Stimulated activated CD8-positive, alpha-beta memory T cell treated with anti-CD3 and anti-CD28 coated beads, Interleukin-4, amount 100 ng/mL, for 4 hours (primary cell): ENCODE measurements at places on chromosomes 7 and 10.

GRCh38 chr7:114659409-114660125 lies 245.0 kb downstream of the FOXP2 start:
- no peak for DNase-seq

DNA sequence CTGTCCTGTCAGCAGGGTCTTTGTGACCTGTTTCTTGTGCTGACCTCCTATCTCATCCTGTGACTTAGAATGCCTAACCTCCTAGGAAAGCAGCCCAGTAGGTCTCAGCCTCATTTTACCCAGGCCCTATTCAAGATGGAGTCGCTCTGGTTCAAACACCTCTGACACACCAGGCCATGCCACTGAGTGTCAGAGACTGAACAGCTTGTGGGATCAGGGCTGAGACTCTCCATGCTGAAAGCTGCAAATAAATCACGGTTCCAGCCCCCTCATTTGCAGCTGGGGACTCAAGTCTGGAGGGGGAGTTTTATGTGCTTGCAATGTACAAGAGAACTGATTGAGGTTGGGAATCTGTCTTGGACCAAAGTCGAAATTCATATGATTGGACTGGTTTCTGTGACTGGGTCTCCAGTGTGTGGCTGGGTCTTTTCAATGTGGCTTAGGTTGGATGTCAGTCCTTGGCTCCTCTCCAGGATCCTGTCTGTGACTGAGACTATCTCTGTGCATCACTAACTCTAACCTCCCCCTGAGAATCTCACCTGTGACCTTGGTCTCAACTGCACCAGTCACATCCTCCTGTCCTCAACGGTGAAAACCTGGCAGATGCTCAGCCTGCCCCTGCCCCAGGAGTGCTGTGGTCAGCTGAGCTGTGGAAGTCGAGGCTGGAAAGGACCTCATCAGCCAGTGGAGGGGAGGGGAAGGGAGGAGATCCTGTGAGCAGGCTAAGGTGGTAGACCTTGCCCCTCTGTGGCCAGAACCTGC lies 11.7 kb downstream of the PRF1 start:
- no peak for DNase-seq

DNA sequence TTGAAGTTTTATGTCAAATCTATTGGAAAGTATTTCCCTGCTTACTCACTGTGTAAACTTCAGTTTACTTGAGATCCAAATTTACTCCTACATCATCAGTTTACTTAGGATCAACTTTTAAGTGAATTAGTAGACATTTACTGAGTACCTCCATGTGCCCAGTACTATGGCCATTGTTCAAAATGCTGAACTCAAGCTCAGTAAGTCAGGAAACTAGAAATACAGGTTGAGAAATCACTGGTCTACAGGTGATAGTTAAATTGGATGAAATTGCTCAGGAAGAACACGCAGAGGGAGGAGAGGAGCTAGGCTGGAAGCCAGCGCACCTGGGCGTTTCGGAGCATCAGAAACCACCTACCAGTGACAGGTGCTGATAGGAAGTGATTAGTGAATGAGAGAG lies 25.5 kb upstream of the EBLN1 start:
- no peak for DNase-seq

GRCh38 chr10:71136036-71136721 lies 76.2 kb upstream of the UNC5B start:
- no peak for DNase-seq

- DNase-seq, result no peak
Measured at GRCh38 chr10:80540136-80540535, 2.4 kb downstream of the SH2D4B start.

- DNase-seq, result no peak
Measured at GRCh38 chr7:107201795-107202450, 33.1 kb downstream of the HBP1 start.

DNA sequence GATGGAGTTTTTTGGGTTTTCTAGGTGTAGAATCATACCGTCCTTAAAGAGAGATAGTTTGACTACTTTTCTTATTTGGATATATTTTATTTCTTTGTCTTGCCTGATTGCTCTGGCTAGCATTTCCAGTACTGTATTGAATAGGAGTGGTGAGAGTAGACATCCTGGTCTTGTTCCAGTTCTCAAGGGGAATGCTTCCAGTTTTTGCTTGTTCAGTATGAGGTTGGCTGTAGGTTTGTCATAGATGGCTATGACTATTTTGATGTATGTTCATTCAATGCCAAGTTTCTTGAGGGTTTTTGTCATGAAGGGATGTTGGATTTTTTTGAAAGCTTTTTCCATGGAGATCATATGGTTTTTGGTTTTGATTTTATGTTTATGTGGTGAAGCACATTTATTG lies 676.9 kb downstream of the SUGCT start:
- no peak for DNase-seq

DNA sequence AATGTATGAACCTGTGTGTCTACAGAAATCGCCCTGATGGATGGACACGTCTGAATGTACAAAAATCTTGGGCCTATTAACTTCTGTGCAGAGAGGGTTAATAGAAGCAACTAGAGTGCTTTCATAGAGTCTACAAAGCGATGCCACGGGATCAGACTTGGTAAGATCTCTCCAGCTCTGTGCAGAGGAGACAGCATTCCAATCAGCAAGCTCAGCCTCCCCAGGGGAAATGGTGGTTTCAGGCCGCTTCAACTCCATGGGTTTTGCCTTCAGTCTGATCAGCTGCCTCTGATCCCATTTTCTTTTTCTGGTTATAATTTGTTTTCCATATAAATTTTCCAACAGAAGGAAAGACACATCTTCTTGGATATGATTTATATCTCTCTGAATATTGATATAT lies 35.1 kb upstream of the COBL start:
- DNase-seq, result no peak

GRCh38 chr7:76403780-76404494 lies 5.6 kb downstream of the SSC4D start:
- DNase-seq, result no peak

GRCh38 chr10:5198386-5198785 lies 1.7 kb downstream of the AKR1C4 start:
- DNase-seq, result no peak

DNA sequence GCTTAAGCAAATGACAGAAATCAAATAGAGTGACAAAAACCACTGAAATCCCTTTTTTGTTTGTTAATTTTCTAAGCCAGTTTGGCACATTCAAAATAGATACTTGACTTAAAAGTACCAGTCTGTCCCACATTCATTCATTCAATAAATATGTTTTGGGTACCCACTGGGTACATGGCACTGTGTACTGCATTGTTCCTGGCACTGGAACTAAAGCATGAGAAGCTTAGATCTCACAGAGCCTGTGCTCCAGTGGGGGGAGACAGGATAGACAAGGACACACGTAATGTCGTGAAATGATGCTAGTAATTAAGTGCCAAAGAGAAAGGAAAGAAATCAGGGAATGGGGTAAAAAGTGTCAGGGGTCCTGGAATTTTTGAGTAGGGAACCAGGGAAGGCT lies 13.0 kb downstream of the MTURN start:
- no peak for DNase-seq

DNA sequence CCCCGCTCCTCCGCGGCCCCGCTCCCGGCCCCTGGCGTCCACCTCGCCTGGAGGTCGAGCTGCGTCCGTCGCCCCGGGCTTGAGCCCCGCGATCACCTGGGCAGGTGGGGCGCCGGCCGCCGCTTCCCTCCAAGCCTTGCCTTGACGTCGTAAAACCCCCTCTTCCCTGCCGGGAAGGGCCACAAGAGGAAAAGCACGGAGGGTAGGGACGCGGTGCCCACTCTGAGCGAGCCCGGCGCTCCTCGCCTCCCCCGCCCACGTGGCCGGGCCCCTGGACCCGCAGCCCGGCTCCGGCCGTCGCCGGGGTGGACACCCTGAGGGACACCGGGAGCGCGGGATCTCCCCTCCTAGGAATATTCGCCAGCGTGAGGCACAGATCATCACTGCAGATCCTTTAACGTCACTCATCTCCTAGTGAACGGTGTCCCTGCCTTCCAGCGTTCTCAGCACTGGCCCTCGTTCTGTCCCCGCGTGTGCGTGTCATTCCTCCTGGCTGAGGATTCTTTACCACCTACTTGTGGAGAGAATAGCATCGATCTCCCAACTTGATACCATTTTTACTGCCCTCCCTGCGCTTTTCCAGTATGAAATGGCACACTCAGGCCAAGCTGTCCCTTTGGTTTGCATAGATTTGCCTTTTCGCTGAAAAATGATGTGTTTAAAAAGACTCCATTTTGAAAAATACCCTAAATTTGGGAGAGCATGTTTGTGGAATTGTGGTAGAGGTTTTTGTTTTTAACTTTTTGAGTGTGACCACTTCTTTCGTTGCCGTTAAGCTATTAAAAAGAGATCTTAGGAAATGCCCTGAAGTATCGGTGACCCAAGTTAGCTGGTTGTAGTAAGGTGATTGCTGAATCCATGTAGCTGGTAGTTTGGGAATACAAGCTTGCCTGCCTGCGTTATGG lies 649 bp downstream of the ACTR3B start:
- DNase-seq, result no peak

GRCh38 chr7:95957510-95957909 lies 185.2 kb downstream of the DYNC1I1 start:
- no peak for DNase-seq

DNA sequence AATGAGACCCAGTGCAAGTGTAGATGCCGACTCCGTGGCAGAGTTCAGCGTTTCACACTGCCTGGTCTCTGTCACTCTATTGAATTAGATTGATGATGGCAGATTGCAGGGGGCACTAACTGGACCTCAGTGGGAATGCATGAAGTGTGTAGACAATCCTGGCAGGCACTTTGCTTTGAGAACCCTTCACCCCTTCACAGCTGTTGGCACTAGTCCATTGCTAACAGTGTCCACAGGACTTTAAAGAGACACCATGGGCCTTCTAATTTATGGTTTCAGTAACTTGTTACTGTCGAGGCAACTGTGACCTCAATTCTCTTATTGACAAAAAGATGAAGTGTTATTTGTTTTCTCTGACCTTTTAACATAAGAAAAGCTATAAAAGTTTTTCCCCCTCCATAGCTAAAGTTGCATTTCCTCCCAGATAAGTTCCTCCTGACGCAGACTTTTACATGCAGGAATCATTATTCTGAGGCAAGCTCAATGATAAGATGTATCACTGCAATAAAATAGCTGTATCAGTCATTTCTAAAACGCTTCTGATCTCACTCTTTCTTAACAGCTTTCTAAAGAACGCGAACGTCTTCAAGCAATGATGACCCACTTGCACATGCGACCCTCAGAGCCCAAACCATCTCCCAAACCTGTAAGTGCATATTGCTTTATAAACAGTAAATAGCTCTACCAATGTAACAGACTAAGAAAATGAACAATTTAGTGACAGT lies 238.9 kb downstream of the FOXP2 start:
- DNase-seq, result no peak

DNA sequence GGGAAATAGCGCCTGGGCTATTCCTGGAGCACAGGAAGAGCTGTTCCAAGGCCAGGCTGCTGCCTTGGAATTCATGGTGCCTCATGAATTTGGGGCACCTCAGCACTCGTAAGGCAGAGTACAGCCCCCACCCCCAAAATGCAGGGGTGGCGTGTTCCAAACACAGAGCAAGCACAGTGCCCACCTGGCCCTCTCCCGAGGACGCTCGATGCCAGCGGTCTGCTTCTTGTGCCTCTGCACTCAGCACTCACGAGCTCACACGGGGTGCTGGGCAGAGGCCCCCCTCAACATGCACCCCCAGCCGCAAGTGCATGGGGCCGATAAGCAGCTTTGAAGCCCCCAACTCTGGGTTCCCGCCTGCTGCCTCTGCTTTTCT lies 60.1 kb downstream of the ZRANB1 start:
- DNase-seq, result no peak

- no peak for DNase-seq
Measured at GRCh38 chr7:92251181-92251580, 5.4 kb downstream of the ANKIB1 start.

- DNase-seq, result no peak
Measured at GRCh38 chr7:11726794-11727155, 105.2 kb downstream of the THSD7A start.

DNA sequence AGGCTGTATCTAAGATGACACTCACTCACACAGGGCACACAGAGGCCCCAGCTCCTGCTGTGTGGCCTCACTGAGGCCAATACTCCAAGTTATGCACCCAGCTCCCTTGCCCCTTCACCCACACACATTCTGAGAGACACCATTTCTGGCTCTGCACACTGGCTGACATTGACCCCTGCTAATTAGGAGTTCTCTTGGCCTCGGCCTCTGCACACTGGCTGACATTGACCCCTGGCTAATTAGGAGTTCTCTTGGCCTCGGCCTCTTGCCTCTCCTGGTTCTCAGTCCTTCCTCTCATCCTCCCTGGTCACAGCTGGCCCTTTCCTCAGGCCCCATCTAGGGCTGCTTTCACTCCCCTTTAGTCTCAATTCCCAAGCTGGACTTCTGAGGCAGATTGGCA lies 97.3 kb downstream of the GRID1 start:
- DNase-seq, result no peak

- DNase-seq, result no peak
Measured at GRCh38 chr7:35792873-35793489, 7.9 kb upstream of the SEPTIN7 start.

- DNase-seq, result no peak
Measured at GRCh38 chr7:31102151-31102972, 50.3 kb downstream of the ADCYAP1R1 start.

DNA sequence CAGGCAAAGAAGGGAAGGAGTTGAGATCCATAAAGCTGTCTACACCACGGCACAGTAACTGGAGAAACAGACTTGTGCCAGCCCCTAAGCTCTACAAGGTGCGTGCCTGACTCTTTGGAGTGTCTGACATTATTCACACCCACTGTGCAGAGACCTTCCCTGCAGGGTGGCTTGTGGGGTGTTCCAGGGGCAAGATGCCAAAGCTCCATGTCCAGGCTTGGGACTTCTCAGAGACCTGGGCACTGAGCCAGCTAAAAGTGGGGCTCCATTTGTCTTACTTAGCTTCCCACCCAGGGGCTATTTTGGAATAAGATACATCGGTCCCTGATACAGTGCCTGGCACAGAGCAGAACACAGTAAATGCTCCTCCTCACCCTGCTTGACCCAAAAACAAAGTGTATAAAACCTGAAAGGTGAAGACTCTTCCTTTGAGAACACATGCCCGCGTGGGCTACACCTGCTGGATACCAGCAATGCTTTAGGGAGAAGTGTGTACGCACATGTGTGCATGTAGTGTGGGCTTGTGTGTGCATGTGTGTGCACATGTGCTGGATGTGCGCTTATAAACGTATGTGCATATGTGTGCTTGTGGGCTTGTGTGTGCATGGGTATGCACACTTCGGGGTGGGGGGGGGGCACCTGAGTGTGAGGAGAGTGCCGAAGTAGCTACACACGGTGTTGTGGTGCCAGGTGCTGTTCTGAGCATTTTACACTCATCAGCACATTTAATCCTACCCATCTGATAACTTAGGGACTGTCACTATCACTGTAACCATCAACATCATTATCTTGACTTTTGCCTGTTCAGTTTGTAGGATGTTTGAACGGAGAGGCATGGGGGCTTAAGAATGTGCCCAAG lies 143.0 kb downstream of the ARHGAP22 start:
- DNase-seq, result no peak

GRCh38 chr10:97074256-97075145 lies 111.3 kb downstream of the SLIT1 start:
- DNase-seq, result no peak
